Astrocyte of the spinal cord (primary cell): ENCODE measurements at places on chromosomes 12 and 14.

DNA sequence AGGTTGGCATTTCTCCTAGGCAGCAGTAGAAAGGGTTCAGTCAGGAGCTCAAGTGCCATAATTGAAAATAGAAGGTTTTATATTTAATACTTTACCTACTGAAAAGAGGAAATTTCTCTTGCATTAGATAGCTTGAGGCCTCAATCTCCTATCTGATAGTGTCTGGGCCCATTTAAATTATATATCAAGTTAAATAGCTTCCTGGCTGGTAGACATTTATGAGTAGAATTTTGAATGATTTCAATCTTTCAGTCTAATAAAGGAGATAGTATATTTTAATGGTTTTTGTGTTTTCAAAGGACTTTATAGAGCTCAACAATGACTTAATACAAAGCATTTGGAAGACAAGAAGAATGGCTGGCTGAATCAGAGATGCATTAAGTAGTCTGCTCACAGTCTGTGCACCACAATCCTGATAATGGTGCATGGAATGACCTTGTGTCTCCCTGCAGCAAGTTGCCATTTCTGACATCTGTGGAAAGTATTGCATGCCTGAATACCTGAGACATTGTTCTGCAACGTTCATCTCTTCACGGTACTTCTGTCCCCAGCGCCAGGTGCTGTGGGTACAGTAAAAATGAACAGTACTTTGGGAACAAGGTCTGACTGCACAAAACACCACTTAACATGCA is 974.1 kb downstream of the TMTC2 start:
- DNase-seq, result no peak

- DNase-seq, result no peak
Observed at GRCh38 chr12:132632521-132633228, 14.1 kb downstream of the P2RX2 start.

DNA sequence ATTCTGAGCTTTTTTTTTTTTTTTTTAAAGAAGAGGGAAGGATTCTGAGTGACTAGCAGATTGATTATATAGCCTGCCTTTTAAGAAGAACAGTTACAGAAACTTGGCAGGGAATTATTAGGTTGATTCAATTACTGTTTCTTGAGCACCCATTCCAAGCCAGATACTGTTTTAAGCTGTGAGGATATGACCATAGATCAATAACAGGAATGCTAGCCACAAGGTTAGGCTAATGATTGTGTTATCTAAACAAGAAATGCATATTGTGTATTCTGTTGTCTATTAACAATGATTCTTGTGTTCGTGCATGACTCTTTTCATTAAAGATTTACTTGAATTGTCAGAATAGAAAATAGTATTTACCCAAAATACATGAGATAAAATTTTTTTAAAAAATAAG is 67.1 kb downstream of the PRORP start:
- DNase-seq, result no peak

DNA sequence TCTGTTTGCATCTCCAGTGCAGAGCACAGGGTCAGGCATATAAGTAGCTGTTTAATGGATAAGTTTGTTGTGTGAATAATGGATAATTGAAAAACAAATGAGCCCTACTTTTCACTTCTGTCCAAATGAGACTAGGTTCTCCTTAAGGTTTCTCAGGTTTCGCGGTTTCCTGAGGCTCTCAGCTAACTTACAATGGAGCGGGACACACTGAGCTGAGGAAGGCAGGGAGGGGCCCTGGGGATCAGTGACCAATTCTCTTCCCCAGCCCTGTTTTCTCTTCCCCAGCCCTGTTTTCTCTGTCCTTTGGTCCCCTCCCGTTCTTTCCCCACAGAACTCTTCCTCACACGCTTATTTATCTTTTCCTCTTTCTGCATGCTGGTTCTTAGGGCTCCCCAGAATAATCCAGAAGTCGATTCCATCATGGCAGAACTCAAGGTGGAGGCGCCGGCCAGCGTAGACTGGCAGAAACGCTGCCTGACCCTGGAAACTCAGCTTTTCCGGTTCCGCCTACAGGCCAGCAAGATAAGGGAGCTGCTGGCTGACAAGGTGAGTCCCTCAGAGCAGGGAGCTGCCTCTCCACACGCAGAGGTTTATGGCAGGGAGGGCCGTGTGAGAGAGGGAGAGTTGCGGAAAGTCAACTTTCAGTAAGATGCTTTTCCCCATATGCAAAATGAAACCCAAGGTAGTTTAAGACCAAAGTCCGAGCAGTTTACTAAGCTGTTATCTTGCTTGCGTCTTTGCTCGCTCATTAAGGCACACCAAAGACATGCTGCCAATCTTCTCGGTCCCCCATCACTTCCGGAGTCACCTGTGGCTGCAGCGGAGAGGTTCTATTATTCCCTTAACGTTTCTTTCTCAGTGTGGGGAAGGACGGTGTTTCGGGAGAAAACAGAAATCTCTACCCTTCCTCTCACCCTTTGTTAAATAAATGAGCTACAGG is 8.6 kb downstream of the PLEKHH1 start:
- DNase-seq, result no peak

GRCh38 chr12:100184549-100185145 is 16.0 kb upstream of the ACTR6 start:
- DNase-seq, result no peak

GRCh38 chr12:67444542-67444941 is 175.4 kb downstream of the CAND1 start:
- DNase-seq, result no peak

DNA sequence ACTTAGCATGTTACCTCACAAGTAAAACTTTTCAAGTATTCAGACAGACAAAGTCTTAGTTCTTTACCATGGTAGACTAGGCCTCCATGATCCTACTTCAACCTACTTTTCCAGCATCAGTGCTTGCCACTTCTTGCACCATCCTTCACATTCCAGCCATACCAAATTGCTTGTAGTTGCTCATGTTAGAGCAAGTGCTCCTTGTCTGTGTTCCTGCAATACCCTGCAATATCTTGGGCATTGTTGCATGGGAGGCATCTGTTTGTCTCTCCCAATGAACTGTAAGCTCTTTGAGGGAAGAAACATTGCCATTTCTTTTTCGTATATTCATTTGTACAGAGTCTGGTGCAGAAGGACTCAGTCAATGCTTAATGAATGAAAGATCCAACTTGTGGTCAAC is 78.0 kb downstream of the SRGAP1 start:
- peak; percentile 25 for DNase-seq
